ENCODE measurements at places on chromosomes 11 and 22.

DNA sequence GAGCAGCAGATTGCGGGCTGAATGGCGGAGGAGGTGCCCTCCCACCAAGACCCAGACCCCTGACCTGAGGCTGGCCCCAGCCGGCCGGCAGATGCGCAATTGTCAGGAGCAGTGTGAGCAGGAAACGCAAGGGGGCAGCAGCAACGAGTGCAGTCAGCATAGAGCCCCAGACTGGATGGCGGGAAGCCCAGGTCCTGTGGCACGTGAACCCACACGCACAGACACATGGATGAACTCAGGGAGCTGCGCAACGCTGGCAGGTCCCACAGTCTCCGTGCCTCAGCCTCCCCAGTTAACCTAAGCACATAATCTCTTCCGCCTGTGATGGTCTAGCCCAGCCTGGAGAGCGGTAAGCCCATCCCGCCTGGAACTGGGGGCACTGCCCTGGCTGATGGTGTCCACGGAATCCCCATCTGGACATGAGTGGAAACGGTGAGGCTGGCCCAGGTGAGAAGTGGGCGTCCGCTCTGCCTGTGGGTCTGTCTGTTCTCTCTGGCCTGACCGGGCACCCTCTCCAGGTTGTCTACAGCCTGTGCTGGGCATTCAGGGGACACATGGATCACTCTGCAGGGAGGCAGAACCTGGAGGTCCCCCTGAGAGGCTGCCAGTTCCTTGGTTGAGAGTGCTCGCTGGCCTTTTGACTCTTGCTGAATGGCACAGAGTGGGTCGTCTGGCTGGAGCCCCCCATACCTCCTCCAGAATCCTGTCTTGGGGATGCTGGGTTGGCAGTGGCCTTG lies 626 bp upstream of the TBX10 start:
- DNase-seq = peak; percentile 15

- no peak for DNase-seq
These were observed 6.8 kb downstream of the TBC1D22A start for GRCh38 chr22:46769191-46769675.

DNA sequence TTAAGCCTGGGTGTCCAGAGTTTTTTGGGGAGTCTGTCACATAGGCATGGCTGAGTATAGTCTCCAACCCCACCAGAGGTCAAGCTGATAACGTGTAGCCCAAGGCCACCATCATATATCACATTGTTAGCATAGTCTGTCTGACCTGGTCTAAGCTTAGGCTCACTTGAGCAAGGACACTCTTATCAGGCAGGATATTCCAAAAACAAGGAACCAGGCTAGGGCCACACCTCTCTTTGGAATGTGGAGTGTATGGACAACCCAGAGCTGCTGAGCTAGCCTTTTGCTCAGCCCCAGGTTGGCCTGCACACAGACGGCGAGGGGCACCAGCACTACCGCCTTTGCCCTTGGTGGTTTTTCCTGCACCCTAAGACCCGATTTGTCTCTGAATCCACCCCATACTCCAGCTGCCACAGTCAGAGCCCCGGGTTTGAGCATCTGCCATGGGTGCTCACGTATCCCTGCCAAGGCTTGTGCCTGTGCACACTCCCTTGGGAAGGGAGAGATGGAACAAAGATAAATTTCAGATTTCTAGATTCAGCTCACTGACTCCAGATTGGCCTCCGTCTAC lies 7.2 kb downstream of the SNAP29 start:
- no peak for DNase-seq

GRCh38 chr11:22703040-22703439 lies 36.6 kb downstream of the GAS2 start:
- no peak for DNase-seq

DNA sequence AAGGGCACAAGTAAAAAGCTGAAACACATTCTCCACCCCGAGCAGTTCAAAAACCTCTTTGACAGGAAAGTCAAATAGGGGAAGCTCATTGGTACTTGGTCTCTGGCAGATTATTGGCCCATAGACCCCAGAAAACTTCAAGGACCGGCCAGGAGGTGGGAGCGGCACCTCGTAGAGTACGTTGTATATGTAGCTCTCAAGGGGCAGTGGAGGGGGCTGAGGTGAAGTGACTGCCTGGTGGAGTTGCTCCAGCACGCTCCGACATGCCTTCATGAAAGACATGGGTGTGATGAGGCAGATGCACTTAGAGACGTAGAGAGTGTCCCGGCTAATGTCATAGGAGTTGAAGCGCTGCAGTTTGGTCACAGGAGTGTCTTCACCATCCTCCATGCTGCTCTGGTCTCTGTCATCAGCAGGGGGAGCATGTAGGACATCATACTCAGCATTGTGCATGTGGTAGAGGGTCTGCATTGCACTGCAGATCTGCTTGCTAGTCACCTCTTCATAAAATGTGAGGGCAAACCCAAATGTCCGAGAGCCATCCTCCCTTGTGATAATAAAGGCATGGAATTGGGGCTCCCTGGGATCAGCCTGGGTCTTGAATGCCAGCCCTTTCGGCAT lies 61.3 kb downstream of the DENND5A start:
- no peak for DNase-seq

GRCh38 chr11:35042224-35042623 lies 96.7 kb upstream of the CD44 start:
- DNase-seq = no peak

- no peak for DNase-seq
These were observed 275.7 kb downstream of the ST3GAL4 start for GRCh38 chr11:126630893-126631798.

DNA sequence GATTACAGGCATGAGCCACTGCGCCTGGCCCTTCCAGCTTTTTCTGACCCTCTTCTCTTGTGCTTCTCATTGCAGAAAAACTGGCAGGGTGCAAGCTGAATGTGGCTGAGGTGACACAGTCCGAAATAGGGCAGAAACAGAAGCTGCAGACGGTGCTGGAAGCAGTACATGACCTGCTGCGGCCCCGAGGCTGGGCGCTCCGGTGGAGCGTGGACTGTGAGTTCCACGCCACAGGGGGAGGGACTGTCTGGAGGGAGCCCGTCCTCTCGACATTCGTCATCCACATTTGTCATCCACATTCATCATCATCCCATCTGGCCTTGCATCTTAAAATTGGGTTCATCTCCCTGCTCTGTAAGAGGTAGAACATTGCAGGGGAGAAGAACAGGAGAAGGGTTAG lies 49.3 kb upstream of the PARVG start:
- no peak for DNase-seq

GRCh38 chr11:117315285-117316196 lies 515 bp downstream of the BACE1 start:
- DNase-seq = no peak

- no peak for DNase-seq
These were observed 171.1 kb downstream of the CRYBB2 start for GRCh38 chr22:25390297-25391240.

DNA sequence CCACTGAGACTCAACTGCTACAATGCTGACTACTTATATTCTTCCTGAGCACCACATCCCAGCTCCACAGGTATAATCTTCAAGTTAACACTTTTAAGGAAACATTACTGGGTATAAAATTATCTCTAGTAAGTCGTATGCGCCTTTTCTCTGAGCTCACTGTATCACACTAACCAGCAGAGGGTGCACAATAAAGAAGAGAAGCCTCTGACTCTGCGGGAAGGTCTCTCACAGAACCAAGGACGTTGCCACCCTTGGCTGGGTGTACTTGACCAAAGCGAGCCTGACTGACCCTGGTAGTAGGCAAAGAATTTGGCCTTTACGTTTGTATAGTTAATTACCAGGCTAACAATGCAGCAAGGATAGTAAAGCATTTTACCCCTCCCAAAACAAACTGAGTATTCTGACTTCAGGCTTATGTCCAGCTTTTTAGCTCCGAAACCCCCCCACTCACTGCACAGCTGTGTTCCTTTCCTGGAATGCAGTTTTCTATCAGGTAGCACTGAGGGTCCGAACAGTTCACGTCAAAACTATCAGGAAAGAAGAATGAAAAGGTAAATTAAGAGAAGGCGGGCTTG lies at the start of gene BTBD18:
Gene BTBD18 (minus strand): TSS at position 144 of the 578 bp plus-strand sequence. CDS start 631 bp downstream, outside the sequence.
- DNase-seq = no peak

- no peak for DNase-seq
These were observed 102.0 kb downstream of the CYP2R1 start for GRCh38 chr11:14789879-14790484.

All from stimulated activated CD4-positive, alpha-beta T cell treated with anti-CD3 and anti-CD28 coated beads, Interleukin-1b, Interleukin-23, amount 100 ng/mL, for 1 hour (primary cell).